ENCODE measurements at places on chromosomes 13 and 19.

DNA sequence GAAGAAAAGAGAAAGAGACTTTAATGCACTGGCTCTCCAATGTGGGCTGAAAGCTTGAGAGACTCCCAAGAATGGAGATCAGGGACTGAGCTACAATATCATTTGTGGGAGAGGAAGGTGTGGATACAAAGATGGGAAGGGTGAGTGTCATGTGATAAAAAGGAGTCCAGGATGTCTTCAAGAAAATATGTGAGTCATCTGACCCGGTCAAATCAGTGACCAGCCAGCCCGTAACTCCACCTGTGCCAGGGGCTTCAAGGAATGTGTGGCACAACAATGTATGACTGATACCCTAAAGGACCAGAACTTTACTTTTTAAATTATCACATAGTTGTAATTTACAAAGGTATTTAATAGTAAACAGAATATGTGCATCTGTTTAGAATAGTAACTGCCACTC lies 97.2 kb downstream of the DOCK9 start:
- no peak for DNase-seq

DNA sequence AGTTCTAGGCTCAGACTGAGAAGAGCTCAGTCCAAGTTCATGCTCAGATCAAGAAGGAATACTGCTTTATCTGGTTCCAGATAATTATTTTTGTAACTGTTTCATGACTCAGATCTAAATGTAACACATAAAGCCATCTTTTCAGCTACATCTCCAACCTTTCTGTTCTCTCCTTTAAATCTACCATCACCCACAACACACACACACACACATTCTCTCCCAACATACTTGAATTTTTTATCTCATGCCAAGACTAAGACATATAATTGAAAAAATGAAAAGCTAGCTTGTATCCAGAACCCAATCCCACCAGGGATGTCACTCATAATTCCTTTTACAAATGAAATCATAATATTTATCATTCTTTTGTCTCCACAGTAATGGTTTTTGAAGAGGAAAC lies 7.6 kb downstream of the KATNAL1 start:
- no peak for DNase-seq

- no peak for DNase-seq
These were observed 145.6 kb downstream of the SHISA2 start for GRCh38 chr13:25906191-25906661.

GRCh38 chr13:41458187-41458760 lies 924 bp downstream of the RGCC start:
- no peak for DNase-seq

DNA sequence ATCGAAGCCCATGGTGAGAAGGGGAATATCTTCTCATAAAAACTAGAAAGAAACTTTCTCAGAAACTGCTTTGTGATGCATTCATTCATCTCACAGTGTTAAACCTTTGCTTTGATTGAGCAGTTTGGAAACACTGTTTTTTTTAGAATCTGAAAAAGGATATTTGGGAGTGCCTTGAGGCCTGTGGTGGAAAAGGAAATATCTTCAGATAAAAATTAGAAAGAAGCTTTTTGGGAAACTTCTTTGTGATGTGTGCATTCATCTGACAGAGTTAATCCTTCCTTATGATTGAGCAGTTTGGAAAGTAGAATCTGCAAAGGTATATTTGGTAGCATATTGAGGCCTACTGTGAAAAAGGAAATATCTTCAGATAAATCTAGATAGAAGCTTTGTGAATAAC lies 1594.9 kb downstream of the UQCRFS1 start:
- no peak for DNase-seq

DNA sequence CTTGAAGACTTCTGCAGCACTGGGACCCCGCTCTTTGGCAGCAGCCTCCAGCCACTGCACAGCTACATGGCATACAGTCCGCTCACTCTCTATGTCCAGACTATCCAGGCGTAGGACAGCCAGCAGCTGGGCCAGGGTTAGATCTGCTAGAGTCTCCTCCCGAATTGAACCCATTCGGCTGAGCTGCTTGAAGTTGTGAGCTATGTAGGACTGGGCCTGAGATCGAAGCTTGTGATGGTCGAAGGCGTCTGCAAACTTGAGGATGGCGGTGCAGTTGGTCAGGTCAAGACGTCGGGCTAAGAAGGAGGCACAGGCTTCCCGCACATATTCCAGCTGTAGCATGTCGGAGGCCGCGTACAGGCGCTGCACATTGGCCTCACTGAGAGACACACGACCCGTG lies 900 bp downstream of the KBTBD7 start:
- no peak for DNase-seq

Measured in stimulated activated CD8-positive, alpha-beta memory T cell treated with anti-CD3 and anti-CD28 coated beads, Interleukin-2, amount 100 ng/mL, for 1 hour (primary cell).